Activated naive CD4-positive, alpha-beta T cell treated with anti-CD3 and anti-CD28 coated beads, Interleukin-2, amount 10 ng/mL, durations not matched to agents 5 hours and 36 hours (primary cell): ENCODE measurements at places on chromosomes 5 and 9. TPM values are rescaled to one million over a fixed set of nuclear protein-coding genes. Genes with fewer than 3 reads are reported as not detected.

The FCN2 gene
- not detected for total RNA-seq

The AMBP gene
- not detected for total RNA-seq

The EGR1 gene
- total RNA-seq = 11.8 TPM

The BDP1 gene
- total RNA-seq = 27.9 TPM
